ENCODE measurements at places on chromosomes 11 and 22.

- no peak for DNase-seq
Observed at GRCh38 chr11:61913699-61914395, 3.5 kb downstream of the RAB3IL1 start.

GRCh38 chr11:18698341-18699268, at the start of gene TMEM86A:
TSS of gene TMEM86A (plus strand) at chr11:18698779. CDS start at chr11:18698887, 108 bp downstream.
- DNase-seq: peak; percentile 79

- DNase-seq: no peak
Observed at GRCh38 chr11:78560153-78560552, 14.5 kb downstream of the NARS2 start.

DNA sequence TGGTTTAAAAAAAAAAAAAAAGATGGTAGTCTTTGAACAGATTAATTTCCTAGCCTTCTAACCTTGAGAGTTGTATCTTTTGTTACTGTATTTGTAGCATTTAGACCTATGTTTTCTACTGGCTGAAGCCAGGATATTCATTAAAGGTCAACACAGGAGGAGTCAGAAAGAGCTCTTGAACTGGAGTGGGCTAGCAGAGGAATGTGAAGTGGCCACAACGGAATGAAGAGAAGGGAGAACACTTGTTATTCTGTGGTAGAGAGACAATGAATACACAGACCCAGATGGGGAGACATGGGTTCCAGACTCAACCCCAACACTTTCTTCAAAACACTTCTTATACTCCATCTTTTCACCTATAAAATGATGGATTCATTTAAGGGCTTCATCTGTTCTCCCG, 88.1 kb downstream of the RELT start:
- no peak for DNase-seq

GRCh38 chr11:2724104-2724503, 24.3 kb upstream of the KCNQ1OT1 start:
- DNase-seq: no peak

- DNase-seq: no peak
Observed at GRCh38 chr11:36453678-36454077, 56.4 kb downstream of the TRAF6 start.

DNA sequence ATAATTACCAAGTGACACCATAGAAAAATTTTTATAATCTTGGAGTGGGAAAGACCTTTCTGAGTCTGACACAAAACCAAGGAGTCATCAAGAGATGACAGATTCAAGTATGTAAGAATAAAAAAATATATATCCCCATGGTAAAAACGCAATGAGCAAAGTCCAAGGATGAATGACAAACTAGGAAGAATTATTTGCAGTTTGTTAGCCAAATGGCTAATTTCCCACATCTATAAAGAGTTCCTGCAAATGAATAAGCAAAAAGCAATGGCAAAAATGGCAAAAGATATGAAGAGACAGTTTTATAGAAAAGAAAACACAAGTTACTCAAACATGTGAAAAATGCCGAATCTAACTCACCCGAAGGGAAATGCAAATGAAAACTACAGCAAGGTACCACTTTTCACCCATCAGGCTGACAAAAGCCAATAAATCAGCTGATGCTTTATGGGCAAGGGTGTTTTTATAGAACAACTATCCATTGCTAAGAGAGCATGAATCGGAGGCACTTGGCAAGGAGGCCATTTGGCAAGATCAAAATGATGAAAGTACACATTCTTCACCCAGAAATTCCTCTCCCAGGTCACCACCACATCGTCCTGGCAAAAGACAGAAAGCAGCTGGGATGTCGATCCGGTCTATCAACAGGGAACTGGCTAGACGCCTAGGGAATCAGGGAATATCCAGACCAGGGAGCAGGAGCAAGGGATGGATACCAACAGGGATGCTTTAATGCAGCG, 21.1 kb upstream of the KLHL35 start:
- DNase-seq: no peak

DNA sequence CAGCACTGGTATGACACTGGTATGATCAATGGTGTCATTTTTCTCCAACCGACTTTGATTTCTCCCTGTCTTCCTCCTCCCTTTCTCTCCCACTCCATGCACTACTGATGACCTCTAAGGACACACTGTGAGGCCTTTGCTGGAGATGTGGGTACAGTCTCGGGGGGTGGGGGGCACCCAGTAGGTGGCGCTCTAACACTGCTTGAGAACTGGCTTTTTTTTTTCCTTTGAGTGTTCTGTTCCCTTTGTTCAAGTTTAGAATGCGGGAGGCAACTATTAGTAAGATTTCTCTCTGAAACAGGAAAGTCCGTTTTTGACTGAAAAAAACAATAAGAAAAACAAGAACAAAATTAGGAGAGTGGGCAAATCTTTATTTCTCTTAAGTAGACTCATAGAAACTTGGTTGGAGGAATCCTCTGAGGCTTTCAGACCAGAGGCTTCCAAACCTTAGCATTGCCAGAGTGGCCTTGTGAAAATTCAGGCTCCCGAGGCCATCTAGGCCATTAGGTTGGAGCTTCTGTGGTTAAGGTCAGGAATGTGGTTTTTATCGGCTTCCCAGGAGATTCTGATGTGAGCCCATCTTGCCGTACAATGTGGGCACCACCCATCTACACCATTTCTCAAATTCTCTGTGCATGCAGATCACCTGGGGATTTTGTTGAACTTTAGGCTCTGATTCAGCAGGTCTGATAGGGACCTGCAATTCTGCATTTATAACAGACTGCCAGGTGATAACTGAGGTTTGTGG, 43.2 kb downstream of the PANX1 start:
- DNase-seq: no peak

GRCh38 chr11:39461066-39461465, 1998.4 kb downstream of the LRRC4C start:
- no peak for DNase-seq

DNA sequence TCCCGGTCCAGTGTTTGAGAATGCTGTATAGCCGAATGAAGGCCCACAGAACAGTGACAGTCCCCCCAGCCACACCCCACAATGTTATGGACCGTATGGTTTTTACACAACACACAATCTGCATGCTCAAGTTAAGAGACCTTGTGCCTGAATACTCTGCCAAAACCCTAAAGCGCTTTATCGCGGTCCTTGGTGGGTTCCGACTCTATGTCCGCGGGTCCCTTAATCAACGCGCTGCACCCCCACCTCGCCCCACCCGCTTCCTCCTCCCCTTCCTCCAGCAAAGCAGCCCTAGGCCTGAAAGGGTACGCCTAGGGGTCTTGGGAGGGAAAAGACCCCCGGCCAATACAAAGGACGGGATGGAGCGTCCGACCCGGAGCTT, 442 bp downstream of the COPB1 start:
- DNase-seq: peak; percentile 5

DNA sequence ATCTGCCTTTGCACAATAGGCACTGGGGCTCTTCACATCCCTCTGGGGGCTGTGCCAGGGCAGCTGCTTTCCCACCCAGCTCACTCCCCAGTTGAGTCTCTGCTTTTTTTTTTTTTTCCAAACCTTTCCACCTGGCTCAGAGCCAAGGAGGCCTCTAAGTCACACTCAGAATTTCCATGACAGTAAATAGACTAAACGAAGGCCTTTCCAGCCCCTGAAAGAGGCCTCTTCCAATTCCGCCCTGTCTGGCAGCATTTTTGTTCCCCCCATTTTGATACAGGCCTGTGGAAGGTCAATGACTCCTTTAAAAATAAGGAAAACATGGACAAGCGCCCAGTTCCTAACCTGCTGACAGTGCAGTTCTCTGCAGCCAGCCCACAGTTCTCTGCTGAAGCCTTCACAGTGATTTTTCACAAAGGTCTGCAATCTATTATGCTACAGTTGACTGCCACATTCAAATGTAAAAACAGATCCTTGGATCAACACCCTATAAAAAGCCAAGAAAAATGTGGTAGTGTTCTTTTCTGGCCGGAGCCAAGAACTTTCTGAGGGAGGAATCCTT, 107.5 kb upstream of the SESN3 start:
- DNase-seq: no peak

GRCh38 chr22:23862103-23862502, 4.4 kb downstream of the SLC2A11 start:
- no peak for DNase-seq

GRCh38 chr22:44485494-44485893, 12.5 kb downstream of the RTL6 start:
- DNase-seq: no peak

DNA sequence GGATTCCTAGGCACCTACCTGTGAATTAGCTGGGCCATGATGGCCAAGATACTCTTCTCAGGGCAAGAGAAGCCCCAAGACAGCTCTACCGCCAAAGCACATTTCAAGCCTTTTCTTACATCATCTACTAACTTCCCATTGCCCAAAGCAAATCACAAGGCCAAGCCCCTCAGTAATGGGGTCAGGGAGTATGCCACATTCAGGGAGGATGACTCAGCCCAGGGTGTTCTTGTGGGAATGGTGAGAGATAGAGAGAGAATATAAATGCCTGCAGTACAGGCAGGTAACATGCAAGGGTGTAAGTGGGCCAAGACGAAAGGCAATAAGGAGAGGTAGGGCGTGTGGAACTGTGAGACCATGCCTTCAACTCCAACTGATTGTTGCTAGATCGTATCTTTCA, 162.5 kb upstream of the ISX start:
- no peak for DNase-seq

- DNase-seq: no peak
Observed at GRCh38 chr11:15913261-15913660, 443.1 kb downstream of the SOX6 start.

DNA sequence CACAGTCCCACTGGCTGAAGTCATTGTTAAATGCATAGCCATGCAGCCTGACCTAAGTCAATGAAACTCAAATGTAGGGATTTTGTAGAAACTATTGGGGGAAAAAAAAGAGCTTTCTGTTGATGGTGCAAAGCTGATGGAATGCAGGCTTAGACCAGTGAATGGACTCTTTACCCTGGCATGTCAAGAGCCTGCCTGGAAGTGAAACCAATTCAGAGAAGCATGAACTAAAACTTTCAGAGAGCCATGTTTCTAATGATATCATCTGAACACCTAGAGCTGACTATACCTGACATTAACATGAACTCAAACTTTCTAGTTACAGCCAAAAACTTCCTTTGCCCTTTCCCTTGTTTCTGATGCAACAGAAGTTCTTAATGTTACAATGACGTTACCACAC, 89.0 kb downstream of the APIP start:
- no peak for DNase-seq

- no peak for DNase-seq
Observed at GRCh38 chr11:65554057-65554818, 3.9 kb downstream of the LTBP3 start.

DNA sequence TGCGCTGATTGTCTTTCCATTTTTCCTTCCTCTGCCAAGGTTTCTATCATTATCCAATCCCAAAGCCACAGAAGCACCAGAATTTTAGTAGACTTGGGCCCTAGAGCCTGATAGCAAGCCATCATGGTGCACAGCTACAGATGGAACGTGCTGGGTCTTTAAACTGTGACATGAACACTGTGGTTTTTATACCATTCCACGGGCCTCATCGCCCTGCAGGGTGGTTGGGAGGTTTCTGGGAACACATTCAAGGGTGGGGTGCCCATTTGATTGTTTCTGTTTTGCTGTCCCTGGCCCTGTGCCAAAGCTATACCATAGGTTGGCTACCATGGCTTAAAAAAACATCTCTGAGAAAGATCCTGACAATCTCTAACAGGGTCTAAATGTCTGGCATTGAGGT, 151.9 kb downstream of the CACNA1I start:
- DNase-seq: no peak

GRCh38 chr11:118605116-118605867, 2.1 kb upstream of the PHLDB1 start:
- no peak for DNase-seq

DNA sequence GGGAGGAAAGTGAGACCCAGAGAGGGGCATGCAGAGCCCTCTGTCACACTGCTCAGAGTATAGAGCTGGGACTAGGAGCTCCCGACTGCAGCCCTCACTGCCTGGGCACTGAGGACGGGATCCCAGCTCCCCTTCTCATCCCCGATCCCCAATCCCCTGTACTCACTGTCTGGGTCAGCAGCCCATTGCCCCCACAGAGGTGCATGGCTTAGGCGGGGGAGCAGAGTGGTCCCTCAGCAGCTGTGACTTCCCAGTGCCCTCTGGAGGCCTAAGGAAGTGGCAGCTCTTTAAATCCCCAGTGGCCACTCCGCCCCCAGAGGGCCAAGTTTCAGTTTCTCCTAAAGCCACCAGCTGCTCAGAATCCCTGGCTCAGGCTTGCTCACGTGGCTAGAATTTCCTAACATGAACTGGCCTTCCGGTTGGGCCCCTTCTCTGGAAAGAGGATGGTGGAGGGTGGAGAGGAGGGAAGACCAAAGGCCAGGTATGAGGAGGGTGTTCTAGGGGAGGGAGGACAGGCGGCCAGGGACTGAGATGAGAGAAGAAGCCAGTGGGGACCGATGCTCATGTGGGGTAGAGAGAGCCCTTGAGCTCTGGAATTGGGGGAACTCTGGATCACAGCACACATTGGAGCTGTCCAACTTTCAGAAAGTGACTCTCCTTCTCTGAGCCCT, at the start of gene BATF2:
Gene BATF2 (minus strand): TSS at position 262 of the 671 bp plus-strand sequence. CDS start 57 bp downstream, at position 205.
- no peak for DNase-seq

DNA sequence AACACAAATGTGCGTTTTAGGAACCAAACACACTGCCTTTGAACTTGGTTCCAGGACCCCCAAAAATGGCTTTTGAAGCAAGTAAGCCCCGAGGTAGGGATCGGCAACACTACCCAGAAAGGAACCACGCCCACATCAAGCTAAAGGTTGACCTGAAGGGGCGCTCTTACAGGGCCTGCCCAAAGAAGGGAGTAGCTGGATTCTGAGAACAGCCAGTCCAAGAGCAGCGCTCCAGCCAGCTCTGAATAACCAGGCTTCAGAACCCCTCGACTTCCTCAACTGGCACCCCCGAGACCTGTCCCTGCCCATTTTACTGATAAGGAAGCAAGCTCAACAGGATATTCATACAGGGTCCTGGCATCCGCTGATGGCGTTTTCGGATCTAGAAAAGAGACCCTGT, 18.9 kb upstream of the MOB2 start:
- DNase-seq: no peak

- DNase-seq: no peak
Observed at GRCh38 chr11:75507571-75507970, 18.2 kb downstream of the GDPD5 start.

GRCh38 chr22:46456818-46457163, 80.6 kb downstream of the CELSR1 start:
- no peak for DNase-seq

DNA sequence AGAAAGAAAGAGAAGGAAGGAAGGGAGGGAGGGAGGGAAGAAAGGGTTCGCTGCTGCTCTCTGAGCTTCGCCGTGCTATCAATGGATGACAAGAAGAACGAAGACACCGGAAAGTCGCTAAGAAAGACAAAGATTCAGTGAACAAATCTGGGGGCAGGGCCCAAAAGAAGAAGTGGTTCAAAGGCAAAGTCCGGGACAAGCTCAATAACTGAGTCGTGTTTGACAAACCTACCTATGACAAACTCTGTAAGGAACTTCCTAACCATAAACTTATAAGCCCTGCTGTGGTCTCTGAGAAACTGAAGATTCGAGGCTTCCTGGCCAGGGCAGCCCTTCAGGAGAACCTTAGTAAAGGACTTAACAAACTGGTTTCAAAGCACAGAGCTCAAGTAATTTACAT, 2.9 kb upstream of the TTLL1 start:
- no peak for DNase-seq

GRCh38 chr11:64318766-64319761, 1.1 kb downstream of the PRDX5 start:
- DNase-seq: no peak

- DNase-seq: no peak
Observed at GRCh38 chr11:133227632-133228111, 304.6 kb downstream of the OPCML start.

GRCh38 chr22:35697142-35697541, 20.5 kb upstream of the APOL5 start:
- DNase-seq: no peak

- DNase-seq: no peak
Observed at GRCh38 chr22:30931541-30932300, 36.9 kb downstream of the MORC2 start.

GRCh38 chr11:71472941-71473792, 20.2 kb downstream of the NADSYN1 start:
- DNase-seq: no peak

All from stimulated activated CD8-positive, alpha-beta memory T cell treated with anti-CD3 and anti-CD28 coated beads, Interleukin-7, amount 100 ng/mL, for 1 hour (primary cell).